ENCODE measurements at places on chromosomes 13 and 19.

DNA sequence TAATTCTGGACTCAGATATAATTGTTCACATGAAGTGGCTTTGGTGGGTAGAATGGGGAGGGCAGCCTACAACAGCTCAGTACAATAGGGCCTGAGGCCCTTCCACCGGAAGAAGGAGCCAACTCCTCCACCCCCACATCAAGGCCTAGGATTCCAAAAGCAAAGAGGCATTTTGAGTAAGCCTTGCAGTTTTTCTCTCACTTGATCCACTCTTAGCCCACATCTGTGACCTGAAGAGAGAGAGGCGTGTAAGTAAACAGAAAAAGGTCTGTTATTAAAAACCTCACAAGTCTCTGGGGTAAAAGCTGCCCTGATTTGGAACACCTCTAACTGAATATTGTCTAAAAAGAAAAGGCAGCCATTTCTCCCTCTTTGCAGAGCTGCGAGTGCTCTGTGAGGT is 214.1 kb upstream of the KL start:
- no peak for DNase-seq

- DNase-seq = no peak
Observed at GRCh38 chr13:30757026-30757742, 21.8 kb downstream of the ALOX5AP start.

- DNase-seq = no peak
Observed at GRCh38 chr19:2244486-2244885, 4.6 kb upstream of the AMH start.

- no peak for DNase-seq
Observed at GRCh38 chr13:103287659-103288058, 221.4 kb upstream of the SLC10A2 start.

- DNase-seq = no peak
Observed at GRCh38 chr13:42720113-42720857, 61.1 kb upstream of the FAM216B start.

GRCh38 chr19:28489776-28490175 is 723.2 kb downstream of the UQCRFS1 start:
- no peak for DNase-seq

- DNase-seq = no peak
Observed at GRCh38 chr19:50051964-50052363, 26.2 kb downstream of the ZNF473 start.

- no peak for DNase-seq
Observed at GRCh38 chr19:32863841-32864240, 5.7 kb downstream of the SLC7A9 start.

- no peak for DNase-seq
Observed at GRCh38 chr13:64075543-64076271, 2660.1 kb upstream of the PCDH20 start.

- no peak for DNase-seq
Observed at GRCh38 chr13:104737713-104738112, 1671.5 kb upstream of the SLC10A2 start.

- DNase-seq = no peak
Observed at GRCh38 chr13:77827332-77827731, 91.3 kb downstream of the EDNRB start.

DNA sequence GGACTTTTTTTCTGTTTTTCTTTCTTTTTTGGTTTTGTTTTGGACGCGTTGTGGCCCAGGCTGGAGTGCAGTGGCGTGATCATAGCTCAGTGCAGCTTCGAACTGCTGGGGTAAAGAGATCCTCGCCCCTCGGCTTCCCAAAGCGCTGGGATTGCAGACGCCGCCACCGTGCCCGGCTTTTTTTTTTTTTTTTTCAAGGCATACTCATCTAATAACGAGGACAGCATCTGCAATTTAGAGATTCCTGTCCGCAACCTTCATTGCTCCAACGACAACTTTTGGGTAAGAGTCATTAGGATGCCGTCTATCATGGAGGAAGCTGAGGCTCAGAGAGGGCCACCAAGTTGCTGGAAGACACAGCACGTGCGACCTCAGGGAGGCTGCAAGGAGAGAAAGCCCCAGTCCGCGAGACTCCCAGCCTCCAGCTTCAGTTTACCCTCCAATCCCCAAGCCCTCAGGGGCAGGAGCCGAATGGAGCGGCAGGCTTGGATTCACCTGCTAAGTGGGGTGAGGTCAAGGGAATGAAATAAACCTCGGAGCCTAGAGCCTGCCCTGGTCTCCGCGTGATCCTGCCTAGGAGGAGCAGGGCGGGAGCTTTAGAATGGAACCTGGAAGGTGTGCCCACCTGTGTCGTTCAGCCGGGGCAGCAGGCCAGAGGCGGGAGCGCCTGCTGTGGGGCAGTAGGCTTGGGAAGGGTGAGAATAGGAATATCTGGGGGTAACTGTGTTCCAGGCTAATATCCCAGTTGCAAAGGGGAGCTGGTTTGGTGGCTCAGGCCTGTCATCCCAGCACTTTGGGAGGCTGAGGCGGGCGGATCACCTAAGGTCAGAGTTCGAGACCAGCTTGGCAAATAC is 676 bp upstream of the POLRMT start:
- no peak for DNase-seq

- DNase-seq = no peak
Observed at GRCh38 chr13:23950736-23951510, 53.6 kb upstream of the C1QTNF9B start.
